ENCODE measurements at places on chromosomes 1 and 21.
A peak's percentile ranks its signal among the peaks of the same experiment; 100 is the strongest.

DNA sequence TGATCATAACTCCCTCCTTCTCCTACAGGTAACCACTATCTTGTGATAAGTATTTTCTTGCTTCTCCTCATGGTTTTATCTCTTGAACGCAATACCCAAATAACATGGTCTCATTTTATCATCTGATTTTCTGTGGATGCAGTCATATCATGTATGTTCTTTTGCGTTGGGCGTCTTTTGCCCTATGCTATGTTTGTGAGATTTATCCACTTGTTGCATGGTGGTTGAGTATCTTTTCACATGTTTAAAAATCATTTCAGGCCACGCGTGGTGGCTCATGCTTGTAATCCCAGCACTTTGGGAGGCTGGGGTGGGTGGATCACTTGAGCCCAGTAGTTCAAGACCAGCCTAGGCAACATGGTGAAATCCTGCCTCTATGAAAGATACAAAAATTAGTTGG lies 15.6 kb downstream of the PADI3 start:
- no peak for DNase-seq

DNA sequence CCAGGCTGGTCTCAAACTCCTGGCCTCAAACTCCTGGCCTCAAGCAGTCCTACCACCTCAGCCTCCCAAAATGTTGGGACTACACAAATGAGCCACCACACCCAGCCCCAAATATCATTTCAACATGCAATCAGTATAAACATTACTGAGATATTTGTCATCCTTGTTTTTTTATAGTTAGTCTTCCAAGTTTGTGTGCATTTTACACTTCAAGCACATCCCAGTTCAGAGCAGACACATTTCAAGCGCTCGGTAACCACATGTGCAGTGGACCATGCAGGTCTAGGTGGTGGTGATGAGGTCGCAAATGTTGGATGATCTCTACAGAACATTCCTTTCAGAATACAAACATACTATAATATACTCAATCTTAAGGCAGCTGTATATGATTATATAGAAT lies 23.8 kb upstream of the APP start:
- no peak for DNase-seq

GRCh38 chr1:115908565-115909274 lies 67.6 kb upstream of the SLC22A15 start:
- DNase-seq = no peak

GRCh38 chr21:32382108-32382644 lies 10.6 kb downstream of the URB1 start:
- peak; percentile 68 for DNase-seq

DNA sequence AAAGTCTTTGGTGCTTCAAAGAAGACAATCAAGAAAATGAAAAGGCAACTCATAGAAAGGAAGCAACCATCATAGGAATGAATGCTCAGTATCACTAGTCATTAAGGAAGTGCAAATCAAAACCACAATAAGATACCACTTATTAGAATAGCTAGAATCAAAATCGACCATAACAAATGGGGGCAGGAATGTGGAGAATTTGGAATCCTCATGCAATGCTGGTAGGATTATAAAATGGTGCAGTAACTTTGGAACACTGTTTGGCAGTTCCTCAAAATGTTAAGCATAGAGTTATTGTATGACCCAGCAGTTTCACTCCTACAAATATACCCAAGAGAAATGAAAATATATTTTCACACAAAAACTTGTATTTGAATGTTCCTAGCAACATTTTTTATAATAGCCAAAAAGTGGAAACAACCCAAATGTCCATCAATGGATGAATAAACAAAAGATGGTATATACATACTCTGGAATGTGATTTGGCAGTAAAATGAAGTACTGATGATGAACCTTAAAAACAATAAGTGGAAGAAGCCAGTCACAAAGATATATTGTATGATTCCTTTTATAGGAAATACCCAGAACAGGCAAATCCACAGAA lies 105.6 kb downstream of the MIS18A start:
- DNase-seq = peak; percentile 6

DNA sequence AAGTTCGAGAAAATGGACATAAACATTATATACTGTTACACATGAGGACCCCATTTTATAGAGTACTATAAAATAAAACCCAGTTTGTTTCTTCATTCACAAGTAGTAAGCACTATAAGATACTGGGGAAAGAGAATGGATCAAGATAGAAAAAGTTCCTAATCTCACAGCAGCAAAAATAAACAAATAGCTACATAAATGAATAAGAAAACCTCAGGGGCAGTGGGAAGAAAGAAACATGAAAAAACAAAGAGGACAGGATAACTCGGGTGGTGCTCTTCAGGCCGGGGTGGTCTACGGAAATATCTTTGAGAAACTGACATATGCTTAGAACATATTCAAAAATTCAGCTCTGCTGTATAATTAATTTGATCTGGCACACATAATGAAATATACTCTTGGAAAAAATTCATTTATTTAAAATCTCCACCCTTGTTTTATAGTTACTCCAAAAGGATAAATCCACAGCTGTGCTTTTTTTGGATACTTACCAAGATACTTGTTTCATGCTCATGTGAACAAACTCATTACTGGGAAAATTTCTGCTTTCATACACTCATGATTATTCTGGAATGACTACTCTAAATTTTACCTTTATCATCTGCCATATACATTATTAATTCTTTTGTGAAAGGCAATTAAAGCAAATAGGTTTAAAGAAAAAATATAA lies 20.0 kb downstream of the CEP170 start:
- no peak for DNase-seq

DNA sequence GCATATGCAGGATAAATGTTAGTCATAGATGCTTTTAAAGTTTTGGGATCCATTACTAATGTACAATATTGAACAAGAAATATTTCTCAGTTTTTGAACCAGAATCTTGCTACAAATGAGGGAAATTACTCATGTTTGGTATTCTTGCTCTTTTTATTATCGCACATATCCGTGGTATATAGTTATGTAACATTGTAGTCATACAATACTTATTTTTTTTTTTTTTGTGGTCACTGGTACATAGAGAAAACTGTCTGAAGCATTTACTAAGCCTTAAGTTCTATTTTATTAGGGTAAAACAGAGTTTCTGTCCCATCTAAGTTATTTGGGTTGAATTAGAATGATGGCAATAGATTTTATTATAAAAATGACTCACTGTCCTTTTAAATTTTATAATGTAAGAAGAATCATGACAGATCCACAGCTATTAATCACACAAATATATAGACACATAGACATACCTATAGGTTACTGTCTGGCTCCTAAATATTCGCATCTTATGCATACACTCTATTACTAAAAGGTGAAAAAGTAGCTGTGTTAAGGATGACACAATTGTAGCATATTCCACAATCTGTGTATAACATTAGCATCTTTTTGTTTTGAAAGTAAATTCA lies 18.0 kb upstream of the PRKAA2 start:
- no peak for DNase-seq

DNA sequence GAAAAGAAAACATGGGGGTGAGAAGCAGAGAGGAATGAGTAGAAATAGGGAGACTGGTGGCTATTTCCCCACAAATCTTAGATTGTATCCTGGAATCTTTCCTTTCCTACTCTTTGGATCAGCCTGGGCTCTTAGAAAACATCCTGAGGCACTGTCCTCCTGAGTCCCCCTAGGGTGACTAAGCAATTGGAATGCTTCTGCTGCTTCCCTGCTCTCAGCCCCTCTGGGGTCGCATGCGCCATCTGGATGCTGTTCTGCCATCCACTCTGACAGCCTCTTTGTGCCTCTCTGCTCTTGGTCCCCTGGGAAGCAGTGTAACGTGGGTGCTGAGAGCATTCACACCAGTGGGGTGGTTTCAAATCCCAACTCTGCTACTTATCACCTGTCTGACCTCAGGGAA lies 443.0 kb downstream of the SIPA1L2 start:
- no peak for DNase-seq

DNA sequence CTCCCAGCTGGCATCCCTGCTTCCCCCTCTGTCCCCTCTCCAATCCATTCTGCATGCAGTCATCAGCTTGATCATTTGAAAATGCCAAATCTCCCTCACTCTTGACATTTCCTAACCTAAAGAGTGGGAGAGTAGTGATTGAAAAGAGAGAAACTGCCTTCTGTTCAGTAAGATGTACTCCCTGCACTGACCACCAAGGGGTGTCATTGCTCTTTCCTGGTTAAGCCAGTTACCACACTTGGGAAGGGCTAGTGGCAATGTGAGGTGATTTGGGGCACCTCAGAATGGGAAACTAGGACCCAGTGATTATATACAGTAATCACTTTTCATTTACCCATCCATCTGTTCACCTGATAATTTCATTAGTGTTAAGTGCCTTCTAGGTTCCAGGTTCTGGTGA lies 6.9 kb upstream of the TMEM269 start:
- DNase-seq = no peak
